ENCODE measurements at places on chromosomes 2 and 18.

- no peak for DNase-seq
These were observed 57.8 kb downstream of the TGOLN2 start for GRCh38 chr2:85269959-85270358.

DNA sequence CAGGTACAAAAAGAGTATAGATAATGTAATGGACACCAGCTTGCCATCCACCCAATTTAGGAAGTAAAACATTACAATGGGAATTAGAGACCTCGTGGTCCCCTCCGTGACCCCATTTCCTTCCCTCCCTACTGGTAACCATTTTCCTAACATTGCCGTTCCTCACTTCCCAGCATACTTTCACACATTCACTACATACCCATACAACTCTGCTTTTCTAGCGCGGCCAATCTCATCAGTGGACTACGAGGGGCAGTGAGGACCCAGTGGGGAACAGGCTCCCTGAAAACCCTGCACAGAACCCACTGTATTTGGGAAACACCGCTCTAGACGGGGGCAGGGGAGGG lies 1.1 kb downstream of the ENOSF1 start:
- no peak for DNase-seq

- DNase-seq = no peak
These were observed 314.8 kb downstream of the MBD2 start for GRCh38 chr18:53909668-53910067.

DNA sequence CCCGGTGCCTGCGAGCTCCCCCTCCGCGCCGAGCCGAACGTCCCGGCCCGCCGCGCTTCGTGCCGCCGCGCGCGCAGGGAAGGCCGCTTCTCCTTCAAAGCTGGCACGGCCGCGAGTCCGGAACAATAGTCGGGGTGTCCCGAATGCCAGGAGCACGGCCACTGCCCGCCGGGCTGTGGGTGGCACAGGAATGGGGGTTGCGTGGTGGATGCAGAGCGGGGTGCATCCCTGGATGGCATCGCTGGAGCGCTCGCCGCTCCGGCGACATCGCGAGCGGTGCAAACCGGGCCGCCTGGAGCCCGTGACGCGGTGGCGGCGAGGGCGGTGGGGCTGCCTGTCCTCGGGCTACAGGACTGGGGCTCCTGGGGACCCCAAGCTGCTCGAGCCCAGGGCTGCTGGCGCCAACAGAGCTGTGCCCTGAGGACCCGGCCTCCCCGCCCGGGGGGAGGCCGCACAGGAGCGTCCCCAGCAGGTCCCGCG lies 1.1 kb upstream of the SATB2 start:
- peak; percentile 66 for DNase-seq

DNA sequence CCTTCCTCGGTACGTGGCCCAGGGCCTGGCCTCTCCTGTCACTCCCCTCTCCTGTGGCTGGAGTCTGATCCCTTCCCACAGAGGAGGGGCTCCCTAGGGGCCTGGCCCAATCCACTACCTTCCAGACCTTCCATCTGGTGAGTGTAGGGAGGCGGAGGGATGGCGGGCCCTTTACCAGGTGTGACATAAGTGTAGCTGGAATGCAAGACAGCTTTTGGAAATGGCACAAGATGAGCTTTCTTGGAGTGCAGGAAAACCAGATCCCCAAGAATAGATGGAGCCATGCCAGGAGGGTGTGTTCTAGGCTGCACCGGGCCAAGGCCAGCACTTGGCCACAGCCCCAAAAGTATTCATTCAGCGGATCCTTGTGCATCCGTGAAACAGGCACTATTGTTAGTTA lies 30.1 kb downstream of the IGFBP5 start:
- DNase-seq = no peak

- no peak for DNase-seq
These were observed 94.8 kb upstream of the SPATS2L start for GRCh38 chr2:200211643-200212042.
